Hippocampal formation (tissue), 2 donors: ENCODE measurements at places on chromosomes 4 and X.

DNA sequence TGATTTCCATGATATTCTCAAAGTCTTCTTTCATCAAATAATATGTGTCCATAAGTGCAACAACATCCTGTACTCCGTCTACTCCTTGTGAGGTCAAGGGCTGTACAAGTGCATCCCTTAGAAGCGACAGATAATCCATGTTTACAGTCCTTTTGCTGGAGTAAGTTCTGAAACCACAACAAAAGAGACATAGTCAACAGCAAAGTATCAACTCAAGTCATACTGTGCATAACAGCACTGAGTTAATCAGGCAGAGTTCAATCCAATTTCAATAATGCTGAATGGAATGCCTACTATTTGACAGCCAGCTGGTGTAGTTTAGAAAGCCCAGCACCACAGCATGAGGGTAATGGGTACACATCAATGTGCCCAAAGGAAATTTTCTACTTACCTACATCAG is 74.5 kb downstream of the RFC1 start:
- DNase-seq = no peak

DNA sequence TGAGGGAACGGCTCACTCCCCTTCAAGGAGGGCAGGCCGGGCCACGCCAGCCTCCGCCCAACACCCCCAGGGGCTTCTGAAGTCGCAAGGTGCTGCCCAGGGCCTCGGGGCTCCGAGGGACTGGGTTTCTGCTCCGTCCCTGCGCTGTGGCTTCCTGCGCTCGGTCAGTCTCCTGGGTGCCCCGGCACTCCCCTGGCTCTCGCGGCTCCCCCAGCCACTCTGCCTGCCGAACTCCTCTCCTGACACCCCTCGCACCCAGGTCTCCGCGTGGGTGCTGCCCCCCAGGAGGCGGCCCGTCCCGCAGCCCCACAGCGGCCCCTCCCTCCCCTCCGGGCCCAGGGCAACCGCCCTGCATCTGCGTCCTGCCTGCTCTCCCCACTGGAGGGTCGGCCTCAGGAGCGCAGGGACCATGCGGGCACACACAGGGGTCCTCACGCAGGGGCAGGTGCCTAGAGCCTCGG is 151.9 kb downstream of the AFAP1 start:
- no peak for DNase-seq

GRCh38 chr4:107330916-107331315 is 294.8 kb upstream of the DKK2 start:
- no peak for DNase-seq

DNA sequence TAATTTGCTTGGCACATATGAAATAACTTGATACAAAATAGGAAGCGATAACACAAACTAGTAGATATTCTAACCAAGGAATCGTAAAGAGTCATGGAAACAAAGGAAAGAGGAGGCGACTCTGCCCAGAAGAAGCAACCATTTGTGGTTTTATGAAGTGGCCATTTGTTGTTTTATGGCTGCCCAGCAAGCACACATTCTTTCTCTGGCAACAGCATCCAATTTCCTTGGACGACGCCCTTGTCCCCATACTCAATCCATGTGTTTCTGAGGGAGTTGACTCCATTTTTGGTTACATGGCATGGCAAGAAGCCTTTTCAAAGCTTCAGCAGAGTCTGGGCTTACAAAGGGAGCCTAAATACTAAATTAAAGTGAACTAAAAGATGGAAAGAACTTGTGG is 295.1 kb downstream of the INPP4B start:
- no peak for DNase-seq

- no peak for DNase-seq
Measured at GRCh38 chr4:184282895-184283654, 65.4 kb upstream of the ENPP6 start.

GRCh38 chr4:108601532-108601931 is 18.8 kb upstream of the RPL34 start:
- no peak for DNase-seq

GRCh38 chr4:113617195-113617594 is 144.3 kb downstream of the CAMK2D start:
- DNase-seq = no peak

GRCh38 chr4:126939401-126939800 is 693.4 kb upstream of the INTU start:
- DNase-seq = no peak
